ENCODE measurements at places on chromosomes 2 and 18.

DNA sequence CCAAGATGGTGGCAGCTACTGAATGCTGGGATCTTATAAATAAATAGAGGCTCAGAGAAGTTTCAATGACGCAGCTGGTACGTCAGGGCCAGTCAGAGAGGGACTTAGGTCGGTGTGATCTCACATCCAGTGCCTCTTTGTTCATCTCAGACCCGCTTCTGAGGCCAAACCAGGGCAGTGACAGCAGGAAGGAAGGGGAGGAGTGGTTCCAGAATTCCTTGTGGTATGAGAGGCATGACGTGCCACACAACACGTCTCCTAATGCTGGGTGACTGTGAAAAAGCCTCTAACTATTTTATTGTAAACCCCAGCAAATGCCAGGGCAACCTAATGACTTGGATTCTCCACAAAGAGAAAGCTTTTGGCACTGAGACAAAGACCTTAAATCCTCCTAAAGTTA lies 423.3 kb downstream of the LPIN1 start:
- no peak for DNase-seq

- DNase-seq: no peak
Observed at GRCh38 chr2:10890706-10891270, 20.9 kb upstream of the KCNF1 start.

- DNase-seq: no peak
Observed at GRCh38 chr2:240810621-240811020, 9.4 kb downstream of the KIF1A start.

GRCh38 chr2:168611896-168612650 lies 156.0 kb downstream of the CERS6 start:
- no peak for DNase-seq

- no peak for DNase-seq
Observed at GRCh38 chr18:8020132-8020846, 453.2 kb downstream of the PTPRM start.

DNA sequence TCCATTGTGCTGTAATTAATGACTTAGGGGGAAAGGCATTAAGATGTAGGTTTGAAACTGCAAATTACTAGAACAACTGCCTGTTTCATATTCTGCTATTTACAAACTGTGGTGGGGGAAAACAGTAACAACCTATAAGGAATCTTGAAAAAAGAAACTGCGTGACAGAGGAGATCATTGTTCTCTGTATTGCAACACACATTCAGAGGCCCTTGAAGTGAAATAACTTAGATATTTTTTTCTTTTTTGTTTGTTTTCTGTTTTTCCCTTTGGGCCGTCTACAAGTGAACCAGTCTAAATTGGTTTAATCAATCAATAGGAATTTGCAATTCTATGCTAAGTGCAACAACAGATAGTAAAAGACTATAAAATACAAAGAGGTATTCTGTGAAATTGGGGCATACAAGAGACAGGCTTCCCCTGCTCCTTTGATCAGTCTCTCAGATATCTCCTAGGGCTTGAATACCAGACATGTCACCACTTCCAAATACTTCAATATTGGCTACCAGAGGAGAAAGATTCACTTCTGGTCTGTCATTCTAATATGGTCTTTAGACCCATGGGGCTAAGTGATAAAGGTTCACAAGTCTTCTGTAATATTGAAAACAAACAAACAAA lies 2055.1 kb upstream of the CELF4 start:
- no peak for DNase-seq

- DNase-seq: no peak
Observed at GRCh38 chr2:85778646-85779379, 25.0 kb downstream of the ATOH8 start.

DNA sequence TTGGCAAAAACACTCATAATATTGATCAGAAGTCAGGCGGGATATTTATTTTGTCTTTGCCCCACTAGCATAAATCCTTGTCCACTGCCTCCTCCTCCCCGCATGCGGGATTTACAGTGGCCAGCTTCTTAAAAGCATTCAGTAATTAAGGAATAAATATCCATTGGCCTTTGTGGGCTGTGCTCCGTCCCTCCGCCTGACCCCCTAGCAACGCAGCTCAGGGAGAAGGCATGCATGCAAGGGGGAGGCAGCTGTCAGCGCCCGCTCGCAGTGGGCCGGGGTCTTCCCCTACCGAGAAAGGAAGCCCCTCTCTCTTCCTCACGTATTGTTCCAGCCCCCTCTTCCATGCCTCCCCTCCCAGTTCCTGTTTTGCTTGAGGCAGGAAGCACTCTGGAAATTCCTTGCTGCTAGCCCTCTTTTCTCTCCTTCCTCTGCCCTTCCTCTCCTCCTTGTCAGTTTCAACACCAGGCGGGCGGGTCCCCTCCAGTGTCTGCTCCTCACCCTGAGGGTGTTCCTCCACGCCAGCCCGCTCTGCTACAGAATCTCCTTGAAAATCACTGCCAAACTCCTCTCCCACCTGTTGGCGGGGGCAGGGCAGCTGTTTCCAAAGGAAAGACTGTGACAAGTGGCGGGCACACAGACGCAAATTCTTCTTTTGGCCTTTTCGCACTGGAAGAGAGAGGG lies 60.1 kb downstream of the GBX2 start:
- DNase-seq: no peak

DNA sequence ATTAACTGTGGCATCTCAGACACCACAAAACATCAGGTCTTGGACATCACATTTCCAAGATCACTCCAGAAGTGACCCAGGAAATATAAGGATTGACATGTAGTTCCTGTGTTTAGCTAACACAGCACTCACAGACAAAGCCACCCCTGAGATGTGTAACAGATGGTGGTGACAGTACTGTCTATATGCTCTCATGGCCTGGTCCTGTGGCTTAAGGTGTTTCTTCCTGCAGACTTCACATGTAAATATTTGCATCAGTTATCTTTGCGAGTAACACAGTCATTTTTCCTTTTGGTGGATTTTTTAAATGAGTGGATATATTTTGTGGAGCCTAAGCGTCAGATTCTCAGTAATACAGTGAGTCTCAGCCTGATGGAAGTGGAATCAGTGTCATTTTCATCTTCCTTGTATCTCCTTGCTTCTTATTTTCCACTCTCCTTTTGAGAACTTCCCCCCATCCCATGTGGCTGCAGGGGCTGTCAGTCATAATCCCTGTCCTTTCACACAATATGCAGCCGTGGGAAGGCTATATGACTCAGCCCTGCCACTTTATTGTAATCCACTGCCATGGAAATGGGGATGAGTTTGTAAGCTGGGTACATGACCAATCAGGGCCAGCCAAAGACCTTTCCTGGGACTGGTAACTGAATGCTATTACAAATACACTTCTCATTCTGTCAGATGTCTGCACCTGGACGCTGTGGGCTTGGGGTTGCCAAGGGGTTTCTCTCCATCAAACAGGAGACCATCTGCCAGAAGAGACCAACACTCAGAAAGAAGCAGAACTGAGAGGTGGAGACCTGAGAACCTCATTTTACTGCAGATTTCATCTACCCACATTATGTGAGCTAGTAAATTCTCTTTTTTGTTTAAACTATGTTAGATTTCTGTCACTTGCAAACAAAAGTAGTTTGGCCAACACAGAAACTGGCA lies 74.3 kb downstream of the ICOS start:
- DNase-seq: no peak

GRCh38 chr18:37006742-37007141 lies 177.8 kb downstream of the KIAA1328 start:
- DNase-seq: no peak

DNA sequence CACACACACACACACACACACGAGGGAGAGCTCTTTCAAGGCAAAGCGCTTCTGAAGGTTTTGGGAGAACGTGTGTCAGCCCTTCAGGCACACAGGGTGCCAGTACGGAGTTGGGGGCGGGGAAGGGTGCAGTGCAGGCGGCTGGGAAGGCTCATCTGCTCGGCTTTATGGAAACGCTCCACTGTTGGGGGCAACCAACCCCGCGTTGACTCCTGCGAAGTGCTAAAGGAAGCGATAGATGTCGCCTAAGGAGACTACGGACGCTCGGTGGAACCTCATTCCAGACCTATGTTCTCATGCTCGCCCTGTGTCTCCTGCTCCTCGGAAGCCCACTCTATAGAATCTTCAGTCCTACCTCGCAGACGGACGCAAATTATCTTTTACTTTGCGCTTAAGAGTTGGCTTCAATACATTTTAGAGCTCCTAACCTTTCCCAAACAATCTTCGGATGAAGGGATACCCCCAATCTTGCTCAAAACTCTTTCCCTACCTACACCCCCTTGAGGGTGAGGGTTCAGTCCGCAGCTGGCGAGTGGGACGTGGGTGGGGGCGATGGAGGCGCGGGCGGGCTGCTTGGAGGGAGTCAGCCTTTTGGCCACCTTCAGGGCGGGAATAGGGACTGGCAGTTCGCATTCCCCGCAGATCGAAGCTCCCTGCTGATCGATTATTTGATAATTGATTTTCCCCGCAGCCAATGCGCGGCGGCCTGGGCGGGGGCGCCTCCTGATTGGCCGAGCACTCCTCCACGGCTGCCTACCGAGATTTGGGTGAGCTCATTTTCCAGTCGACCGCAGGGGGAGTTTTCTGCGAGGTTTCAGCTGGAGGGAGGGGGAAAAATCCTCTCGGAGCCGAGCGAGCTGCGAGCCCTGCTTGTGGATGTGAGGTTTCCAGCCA lies 1.9 kb upstream of the MEIS1 start:
- DNase-seq: no peak

DNA sequence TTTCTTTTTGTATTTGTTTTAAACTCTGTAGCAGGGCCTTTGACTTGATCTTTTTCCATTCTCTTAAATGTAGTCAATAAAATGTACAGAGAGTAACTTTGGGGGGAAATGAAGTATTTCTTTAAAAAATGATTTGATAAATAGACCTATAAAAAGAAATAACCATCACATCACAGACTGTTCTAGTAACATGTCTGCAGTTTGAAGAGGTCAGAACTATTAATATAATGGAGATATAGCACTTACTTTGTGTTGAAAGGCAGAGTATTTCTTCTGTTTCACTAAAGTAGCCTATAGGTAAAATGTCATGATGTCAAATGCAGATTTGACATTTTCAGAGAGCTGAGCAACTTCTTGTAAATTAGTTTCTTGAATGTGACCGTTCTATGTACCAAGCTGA lies 55.7 kb upstream of the FAM237A start:
- DNase-seq: no peak

GRCh38 chr2:134500211-134500935 lies 218.4 kb downstream of the TMEM163 start:
- no peak for DNase-seq

- no peak for DNase-seq
Observed at GRCh38 chr2:101689114-101689825, 8.2 kb upstream of the MAP4K4 start.

- no peak for DNase-seq
Observed at GRCh38 chr2:120887320-120887697, 151.6 kb downstream of the GLI2 start.

DNA sequence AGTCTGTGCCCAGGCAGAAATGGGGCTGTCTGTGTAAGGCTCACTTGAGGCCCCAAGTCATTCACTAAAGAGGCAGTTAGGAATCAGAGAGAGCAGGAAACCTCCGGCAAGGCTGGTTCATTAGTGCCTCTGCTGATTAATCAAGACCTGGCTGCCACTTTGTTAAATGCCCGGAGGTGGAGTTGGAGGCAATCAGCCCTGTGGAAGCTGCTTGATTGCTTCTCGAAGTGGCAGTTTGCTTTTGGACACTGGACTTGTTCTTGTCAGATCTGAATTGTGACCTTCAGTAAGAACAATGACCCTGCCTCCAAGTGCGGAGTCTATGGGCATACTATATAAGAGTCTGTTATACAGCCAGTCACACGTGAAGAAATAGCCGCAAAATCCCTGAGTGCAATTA lies 183.9 kb upstream of the LINC00305 start:
- no peak for DNase-seq

DNA sequence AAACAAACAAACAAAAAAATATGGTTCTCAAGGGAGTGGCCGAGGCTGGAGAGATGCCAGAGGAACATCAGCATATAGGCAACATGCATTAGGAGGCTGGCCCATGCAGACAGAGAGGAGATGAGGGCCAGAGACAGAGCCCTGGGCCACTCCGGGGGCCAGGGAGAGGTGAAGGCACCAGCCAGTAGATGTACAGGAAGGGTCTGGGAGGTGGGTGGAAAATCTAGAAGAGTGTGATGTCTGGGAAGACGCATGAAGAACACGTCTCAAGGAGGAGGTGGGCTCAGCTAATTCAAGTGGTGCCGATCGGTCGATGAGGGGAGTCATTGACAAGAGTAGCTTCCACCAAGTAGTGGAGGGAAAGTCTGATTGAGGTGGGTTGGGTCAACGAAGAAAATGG lies 79.9 kb downstream of the ZCCHC2 start:
- no peak for DNase-seq

- DNase-seq: no peak
Observed at GRCh38 chr2:142165790-142166189, 35.0 kb upstream of the LRP1B start.

GRCh38 chr2:236985761-236986339 lies 99.8 kb upstream of the COPS8 start:
- DNase-seq: no peak

DNA sequence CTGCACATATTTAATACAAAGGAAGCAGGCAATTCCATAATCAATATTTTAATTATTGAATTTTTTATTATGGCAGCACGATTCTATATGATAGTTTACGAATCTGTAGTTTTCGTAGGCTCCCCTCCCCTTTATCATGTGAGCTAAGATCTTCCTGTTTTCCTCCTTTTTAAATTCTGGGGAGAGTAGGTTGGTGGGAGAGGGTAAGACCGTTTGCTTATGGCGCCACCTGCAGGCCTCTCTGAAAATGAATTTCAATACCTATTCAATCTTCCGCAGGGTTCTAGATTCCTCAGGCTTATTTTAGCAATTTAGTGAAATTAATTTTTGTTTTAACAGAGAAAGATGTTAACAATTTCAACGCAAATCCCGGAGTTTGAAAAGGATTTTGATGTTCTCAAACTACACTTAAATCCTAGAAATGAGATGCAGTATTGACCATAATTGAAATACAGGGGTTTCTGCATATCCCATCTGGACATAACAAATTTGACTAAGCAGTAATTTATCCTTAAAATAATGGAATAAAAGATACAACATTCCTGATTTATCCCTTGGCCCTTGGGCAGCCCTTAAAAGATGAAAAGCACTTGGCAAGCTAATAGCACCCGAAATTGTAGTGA lies 12.8 kb upstream of the GBX2 start:
- no peak for DNase-seq

GRCh38 chr2:162300266-162300665 lies 18.2 kb downstream of the IFIH1 start:
- no peak for DNase-seq
